Activated CD4-positive, CD25-positive, alpha-beta regulatory T cell treated with anti-CD3 and anti-CD28 coated beads, Interleukin-2, amount 50 U/mL, for 24 hours (primary cell): ENCODE measurements at places on chromosomes 4 and X.

DNA sequence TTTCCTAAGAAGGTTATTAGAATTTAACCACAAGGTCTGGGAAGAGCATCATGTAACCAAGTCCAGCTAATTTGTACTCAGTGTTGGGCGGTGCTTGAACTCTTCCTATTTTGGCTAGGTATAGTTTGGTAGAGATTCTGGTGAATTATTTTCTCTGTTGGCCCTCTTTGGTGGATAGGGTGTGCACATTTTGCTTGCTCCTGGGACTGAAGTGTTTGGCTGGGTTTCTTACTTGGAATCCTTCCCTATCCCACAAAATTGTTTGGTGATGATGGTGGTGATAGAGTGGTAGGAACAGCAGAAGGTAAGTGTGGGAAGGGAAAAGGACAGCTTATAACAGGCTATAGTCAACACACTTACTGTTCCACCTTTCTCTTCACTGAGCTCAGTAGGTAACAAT lies 194.8 kb upstream of the GPC4 start:
- ATAC-seq = no peak

GRCh38 chr4:99054428-99054994 lies 34.1 kb downstream of the ADH5 start:
- ATAC-seq = peak; percentile 18

DNA sequence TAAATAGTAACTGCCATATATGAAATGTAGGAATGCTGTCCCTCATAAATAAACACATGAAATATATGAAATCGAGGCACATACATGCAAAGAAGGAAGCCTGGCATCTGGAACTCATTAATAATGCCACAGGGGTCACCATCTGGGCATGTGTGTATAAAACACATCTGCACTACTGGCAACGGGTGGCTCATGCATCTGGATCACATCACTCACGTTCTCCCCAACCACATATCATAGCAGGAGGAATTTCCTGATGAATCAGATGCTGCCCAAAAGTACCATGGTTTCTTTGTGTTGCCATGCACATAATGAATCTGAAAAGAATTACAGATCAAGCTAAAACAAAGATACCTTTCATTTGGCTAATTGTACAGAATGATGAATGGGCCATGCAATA lies 28.6 kb downstream of the RNF175 start:
- no peak for ATAC-seq

GRCh38 chr4:112564706-112565270 lies 48.8 kb upstream of the NEUROG2 start:
- ATAC-seq = no peak

- no peak for ATAC-seq
Observed at GRCh38 chr4:178556796-178557195, 1114.6 kb upstream of the AGA start.

GRCh38 chr4:176123710-176124407 lies 58.2 kb downstream of the WDR17 start:
- ATAC-seq = peak; percentile 89

DNA sequence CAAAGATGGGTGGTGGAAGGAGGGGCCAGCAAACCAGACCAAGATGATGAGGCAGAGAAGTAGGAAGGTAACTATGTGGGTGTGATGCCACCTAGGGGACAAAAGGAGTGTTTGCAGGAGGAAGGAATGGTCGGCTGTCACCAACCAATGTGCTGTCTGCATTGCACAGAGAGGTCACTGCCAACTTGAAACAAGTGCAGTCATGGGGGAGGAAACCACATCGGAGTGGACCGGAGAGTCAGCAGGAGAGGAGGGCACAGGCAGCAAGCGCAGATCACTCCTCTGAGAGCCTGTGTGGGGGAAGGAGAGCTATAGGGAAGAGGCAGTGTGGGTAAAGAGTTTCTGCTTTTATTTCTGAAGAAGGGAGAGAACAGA lies 38.5 kb upstream of the FGFBP2 start:
- peak; percentile 75 for ATAC-seq

DNA sequence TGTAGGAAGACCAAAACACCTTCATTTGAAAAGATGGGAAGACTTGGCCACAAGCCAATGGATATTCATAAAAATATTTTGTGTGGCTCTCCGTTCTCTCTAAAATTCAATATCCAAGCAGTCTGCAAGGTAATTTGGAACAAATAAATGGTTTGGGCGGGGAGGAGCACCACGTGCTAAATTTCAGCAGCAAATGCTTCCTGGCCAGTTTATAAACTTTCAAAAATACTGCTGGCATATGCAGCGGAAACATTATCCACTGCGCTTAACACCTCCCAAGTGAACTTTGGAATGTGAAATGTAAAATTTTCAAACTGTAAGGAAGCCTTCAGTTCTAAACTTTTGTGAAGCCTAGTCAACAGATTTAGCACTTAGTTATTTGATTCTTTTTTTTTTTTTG lies 191.0 kb downstream of the NSUN7 start:
- no peak for ATAC-seq

DNA sequence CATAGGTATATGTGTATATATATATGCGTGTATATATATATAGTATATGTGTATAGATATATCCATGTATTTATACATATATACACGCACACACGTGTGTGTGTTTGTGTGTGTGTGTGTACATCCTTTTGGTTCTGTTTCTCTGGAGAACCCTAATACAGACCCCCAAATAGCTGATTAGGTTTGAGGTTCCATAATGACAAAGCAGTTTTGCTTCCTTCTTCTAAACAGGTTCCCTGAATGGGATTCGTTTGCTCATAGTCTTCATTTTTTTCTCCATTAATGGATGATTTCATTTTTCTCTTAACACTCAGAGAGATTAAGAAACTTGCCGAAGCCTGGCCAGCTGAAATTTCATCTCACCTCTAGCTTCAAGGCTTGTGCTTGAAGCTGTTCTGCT lies 234.0 kb upstream of the BCOR start:
- ATAC-seq = no peak

GRCh38 chrX:34893741-34894140 lies 48.9 kb upstream of the FAM47B start:
- no peak for ATAC-seq

GRCh38 chrX:47482065-47482511 lies 934 bp downstream of the ZNF41 start:
- ATAC-seq = peak; percentile 21

DNA sequence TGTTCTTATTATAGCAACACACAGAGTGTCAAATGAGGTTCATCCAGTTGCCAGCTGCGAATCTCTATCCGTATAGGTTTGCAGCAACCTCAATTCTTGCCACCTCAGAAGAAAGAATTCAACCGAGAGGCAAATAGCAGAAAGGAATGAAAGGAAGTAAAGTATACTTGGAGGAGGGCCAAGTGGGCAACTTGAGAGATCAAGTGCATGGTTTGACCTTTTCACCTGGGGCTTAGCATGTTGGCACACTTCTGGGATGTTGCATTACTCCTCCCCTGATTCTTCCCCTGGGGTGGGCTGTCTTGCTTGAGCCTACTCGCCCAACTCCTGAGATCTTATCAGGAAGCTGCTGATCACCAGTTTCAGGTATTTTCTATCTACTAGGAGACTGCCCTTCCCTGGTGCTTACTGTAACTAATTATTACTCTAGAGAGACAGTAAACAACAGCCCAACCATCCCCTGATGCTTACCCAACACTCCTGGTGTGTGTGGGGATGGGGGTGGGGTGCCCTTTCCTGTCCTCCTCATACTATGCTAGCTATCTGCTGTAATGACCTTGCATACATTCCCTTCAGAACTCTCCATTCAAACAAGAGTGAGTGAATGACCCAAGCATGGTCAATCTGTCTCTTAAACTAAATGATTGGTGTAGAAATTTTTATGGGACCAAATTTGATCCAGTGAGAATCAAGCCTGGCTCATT lies 7.3 kb upstream of the TMEM33 start:
- ATAC-seq = no peak

- no peak for ATAC-seq
Observed at GRCh38 chr4:185061610-185062009, 43.3 kb downstream of the HELT start.

DNA sequence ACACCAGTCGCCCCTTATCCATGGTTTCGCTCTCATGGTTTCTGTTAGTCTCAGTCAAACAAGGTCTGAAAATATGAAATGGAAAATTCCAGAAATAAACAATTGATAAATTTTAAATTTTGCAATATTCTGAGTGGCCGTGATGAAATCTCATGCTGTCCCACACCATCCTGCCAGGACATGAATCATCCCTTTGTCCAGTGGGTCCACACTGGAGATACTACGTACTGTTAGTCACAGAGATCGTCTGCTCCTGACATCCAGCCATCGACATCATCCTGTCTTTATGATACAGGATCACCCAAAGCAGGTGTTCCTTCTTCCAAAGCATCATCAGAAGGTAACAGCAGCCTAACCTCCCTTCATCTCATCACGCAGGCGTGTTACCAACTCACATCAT lies 76.5 kb upstream of the MSX1 start:
- no peak for ATAC-seq

GRCh38 chrX:80578517-80579105 lies 158.4 kb downstream of the TENT5D start:
- ATAC-seq = no peak

DNA sequence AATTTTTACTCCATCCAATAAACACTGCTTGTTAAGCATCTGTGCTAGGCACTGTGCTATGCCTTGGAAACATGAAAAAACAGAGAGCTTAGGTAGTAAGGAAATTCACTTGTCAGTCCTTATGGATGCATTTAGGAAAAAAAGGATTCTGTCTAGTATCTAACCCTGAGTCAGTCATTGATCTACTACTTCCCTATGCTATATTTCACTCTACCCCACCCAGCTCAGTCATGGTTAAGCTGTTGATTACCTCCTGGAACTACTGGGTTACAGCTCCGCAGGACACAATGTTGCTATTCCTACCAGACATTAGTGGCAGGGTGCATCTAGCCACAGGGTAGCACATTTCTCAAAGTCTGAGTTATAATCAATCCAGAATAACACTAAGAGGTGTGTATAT lies 2.9 kb upstream of the USP53 start:
- ATAC-seq = no peak

DNA sequence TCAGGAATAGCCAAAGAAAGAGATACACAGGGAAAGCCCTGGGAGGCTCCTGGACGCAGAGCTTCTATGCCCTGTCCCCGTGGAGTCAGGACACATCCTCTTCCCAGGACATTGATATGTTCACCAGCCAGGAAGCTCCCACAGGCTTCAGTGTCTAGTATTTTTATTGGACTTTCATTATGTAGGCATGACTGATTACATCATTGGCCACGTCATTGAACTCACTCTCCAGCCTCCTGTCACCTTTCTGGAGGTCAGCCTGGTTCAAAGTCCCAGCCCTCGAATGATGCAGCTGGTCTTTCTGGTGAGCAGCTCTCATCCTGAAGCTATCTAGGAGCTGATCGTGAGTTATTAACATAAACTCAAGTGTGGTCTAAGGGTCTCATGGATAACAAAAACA lies 104.1 kb downstream of the CPEB2 start:
- no peak for ATAC-seq

DNA sequence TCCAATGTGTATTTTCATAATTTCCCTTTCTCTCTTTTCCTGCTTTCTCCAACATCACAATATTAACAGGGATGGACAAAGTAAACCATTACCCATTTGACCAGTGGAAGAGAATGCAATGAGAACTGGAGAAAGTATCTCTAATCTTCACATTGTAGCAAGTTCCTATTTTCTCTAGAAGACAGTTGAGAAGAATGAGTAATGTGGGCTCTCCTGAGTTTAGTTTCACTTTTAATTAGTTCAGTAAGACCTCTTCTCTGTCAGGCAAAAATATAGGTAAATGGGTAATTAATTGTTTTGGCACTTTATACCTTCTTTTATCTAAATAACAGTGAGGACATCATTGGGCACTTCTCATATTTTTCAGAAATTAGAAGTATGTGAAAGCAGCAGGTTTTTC lies 602.0 kb downstream of the GLUD2 start:
- ATAC-seq = no peak

- ATAC-seq = no peak
Observed at GRCh38 chr4:48334900-48335384, 6.4 kb upstream of the SLAIN2 start.

DNA sequence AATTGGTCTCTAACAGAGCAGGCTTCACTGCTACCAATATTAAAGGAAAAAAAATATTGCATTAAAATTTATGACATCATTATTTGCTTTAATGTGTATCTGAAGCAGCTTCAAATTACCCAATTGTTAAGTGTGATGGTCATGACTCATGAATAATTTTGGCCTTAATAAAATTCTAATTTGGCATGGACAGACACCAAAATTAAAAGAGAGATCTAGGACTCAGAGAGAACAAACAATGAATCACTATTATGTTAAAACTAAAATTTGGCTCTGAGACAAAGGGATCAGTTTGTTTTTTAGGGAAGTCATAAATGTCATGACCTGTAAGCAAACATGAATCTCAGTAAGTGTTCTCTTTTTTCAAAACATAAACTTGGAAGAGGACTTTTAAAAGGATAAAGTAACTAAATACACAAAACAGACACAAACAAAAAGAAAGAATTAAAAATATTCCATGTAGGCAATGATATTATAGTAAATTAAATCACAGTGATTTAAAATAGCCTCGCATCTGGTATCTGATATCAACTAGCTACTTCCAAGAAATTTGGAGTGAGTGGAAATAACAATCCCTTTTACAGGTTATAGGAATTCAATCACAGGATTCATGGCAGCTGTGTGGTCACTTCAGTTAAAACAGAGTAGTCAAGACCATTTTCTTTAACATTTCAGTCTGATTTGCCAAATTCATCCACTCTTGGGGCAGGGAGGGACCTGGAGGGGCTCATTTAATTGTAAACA lies 11.6 kb downstream of the VEGFC start:
- ATAC-seq = no peak

DNA sequence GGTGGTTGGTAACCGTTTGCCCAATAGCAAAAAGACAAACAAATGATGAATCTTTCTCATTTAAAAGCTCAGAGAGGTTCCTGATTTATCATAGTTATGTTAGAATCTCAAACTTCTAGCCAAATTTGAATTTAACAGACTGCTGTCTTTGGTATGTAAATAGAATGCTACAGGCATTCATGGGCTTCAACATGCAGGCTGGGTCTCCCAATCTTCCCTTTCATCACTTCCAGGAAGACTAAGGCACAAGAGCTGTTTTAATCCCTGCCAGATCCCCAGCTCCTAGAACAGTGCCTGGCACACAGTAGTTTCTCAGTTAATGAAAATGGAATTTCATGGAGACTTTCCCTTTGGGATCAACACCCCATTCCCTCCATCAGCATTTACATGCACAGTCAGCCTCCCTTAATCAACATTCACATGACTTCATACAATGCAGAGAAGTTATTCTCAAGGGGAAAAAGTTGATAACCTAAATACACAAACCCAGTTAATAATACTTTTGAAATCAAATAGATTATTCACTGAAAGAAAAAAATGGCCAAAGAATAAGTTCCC lies 107.6 kb upstream of the C1QTNF7 start:
- no peak for ATAC-seq

DNA sequence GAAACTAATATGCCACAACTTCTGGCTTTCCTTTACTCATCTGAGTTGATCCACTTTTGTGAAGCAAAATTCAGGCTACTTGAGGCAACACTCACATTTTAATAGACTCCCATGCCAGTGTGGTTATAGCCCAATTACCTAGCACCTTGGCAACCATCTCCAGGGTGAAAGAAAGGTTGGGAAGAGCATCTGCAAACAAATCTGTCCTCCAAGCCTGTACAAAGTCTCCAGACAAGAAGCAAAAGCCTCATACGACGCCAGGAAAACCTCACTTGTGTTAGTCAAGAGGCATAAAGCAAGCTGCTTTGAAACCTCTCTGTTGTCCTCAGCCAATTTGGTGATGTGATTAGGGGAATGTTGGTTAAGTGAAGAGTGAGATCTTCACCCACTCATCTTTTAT lies 246.6 kb downstream of the THOC2 start:
- ATAC-seq = no peak
